ENCODE measurements at places on chromosomes 5 and 9.
A peak's percentile ranks its signal among the peaks of the same experiment; 100 is the strongest.

DNA sequence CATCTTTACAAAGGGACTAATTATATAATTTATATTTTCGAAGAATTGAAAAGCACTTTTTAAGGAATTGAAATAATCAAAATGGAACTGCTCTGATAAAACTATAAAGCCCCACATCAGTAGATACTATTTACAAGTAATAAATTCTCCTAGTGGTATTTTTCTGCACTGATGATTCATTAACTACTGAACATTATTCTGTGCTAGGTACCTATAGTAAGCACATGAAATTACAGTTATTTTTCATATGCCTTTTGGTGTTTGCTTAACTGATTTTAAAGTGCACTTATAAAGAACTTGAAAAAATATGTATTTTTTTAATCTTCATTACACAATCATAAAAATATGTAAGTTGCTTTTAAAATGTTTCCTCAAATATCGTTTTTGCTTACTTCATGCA, 123.0 kb downstream of the MAN2A1 start:
- no peak for DNase-seq

DNA sequence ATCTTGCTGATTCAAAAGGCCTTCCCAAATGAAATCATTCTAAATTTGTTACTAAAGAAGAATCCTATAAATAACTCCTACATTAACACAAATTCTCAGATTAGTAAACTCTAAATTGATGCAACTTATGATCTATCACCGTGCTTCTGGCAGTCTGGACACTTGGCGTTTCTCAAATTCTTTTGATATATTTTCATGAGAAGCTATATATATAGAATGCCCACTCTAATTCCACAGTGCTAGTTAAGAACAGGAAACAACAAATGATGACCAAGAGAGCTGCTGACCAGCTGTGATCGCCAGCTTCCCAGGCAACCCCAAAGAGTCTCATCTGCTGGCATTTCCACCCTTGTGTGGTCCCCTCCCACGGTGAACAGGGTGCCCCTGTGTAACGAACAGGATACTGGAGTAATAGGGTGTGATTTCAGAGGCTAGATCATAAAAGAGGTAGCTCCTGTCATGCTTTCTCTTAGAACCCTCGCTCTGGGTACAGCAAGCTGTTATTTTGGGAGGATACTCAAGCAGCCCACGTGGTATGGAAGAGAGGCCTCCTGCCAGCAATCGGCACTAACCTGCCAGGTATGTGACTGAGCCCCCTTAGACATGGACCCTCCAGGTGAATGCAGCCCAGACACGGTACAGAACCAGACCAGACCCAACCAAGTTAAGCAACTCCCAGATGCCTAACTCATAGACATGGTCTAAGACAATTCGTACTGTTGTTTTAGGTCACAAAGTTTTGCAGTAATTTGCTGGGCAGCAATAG, 64.7 kb downstream of the CDC14B start:
- DNase-seq, result no peak

DNA sequence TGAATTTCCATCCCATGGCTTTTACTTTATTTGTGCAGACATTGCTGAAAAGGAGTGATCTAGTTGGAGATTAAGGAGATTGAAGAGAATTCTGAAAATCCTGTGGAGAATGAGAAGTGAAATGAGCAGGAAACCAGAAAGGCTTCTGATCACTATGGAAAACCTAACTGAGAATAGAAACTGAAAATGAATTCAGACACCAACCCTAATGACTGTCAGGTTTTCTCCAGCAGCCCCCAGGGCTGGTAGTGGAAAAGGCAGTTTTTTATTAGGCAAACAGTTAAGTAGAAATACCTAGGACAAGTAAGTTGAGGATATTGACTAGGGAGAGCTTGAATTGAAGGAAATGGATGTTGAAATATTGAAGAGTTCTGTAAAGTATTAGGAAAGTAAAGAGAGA, 14.7 kb upstream of the ARRDC3 start:
- DNase-seq, result no peak

DNA sequence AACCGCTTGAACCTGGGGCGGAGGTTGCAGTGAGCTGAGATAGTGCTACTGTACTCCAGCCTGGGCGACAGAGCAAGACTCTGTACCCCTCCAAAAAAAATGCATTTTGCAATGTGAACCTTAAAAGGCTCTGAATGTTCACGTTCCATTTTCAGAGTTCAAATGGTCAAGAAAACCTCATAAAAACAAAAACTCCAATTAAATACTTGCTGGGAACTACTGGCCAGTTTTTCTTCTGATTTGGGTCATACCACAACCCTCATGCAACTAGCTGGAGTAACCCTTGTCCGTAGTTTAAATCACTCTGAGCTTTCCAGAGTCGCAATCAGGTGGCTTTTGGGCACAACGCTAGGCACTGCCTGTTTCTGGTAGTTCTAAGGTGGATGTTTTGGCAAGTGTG, 2.3 kb upstream of the OTULINL start:
- no peak for DNase-seq

DNA sequence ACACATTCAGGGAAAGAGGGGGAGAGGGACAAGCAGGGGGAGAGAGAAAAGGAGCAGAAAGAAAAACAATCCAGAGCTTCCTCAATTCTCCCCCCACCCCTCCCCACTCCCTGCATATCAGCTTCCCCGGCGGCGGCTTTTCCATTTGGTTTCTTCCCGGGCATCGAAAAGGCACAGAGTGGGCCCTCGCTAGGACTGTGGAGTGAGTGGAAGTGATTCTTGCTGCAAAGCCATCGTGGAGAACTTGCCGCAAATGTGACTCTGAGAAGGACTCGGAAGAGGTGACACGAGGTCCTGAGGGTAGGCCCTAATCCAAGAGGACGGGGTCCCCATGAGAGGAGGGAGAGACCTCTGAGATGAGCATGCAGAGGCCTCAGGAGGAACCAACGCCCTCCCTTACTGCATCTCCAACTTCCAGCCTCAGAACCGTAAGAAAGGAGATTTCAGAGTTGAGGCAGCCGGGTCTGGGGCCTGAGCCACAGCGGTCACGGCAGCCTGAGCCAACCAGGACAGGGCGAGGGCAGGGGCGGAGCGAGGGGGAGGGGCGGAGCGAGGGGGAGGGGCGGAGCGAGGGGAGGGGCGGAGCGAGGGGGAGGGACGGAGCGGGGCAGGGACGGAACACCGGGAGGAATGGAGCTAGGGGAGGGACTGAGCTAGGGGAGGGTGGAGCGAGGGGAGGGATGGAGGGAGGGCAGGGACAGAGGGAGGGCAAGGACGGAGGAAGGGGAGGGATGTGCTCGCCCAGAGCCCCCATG, 21.2 kb upstream of the SARDH start:
- peak; percentile 94 for DNase-seq

DNA sequence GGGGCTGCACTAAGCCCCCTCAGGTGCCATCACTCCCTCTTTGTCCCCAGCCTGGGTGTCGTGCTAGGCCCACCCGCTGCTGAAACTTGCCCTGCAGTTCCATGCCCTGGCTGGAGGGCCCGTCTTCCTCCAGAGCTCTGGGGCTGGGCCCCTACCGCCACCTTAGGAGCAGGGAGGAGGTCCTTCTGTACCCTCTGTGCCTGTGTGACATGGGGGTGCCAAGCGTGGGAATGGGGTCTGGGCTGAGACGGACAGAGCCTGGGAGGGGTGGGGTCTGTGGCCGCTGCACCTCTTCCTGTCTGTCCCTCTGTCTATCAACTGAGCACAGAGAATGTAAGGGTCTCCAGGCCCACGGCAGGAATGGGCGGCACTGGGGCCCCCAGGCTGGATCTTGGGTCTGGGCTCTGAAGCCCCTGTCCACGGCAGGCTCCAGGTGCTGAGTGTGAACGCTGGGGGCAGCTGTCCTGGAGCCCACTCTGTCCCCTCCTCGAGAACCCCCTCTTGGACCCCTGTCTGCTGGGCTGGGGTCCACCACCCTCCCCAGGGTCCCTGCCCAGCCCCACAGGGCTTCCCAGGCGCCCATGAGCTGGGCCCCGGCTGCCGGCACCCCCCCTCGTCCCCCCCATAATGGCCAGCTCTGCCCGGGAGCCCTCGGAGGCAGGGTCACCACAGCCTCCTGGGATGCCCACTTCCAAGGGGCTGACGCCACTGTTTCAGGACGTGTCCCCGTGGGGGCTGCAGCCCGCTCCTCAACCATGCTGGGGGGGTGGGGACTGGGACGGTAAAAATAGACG, 15.8 kb upstream of the NRARP start:
- DNase-seq, result peak; percentile 4

GRCh38 chr9:103721056-103721455, 373.1 kb upstream of the SMC2 start:
- no peak for DNase-seq

GRCh38 chr5:15373151-15373550, 126.8 kb upstream of the FBXL7 start:
- no peak for DNase-seq

DNA sequence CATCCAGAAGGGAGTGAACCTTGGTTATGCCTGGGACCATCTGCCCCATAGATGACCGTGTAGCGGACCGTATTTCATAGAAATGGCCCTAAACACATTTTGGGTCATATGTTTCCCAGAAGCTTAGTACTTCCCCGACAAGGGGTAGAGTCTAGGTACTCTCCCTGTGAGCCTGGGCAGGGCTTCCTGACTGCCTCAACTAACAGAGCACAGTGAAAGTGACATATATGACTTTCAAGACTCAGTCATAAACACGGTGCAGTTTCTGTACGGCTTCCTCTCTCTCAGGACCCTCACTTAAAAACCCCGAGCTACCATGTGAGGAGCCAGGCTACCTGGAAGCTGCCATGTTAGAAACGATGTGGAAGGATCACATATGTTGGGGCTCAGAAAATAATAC, 20.9 kb downstream of the C9orf57 start:
- no peak for DNase-seq

DNA sequence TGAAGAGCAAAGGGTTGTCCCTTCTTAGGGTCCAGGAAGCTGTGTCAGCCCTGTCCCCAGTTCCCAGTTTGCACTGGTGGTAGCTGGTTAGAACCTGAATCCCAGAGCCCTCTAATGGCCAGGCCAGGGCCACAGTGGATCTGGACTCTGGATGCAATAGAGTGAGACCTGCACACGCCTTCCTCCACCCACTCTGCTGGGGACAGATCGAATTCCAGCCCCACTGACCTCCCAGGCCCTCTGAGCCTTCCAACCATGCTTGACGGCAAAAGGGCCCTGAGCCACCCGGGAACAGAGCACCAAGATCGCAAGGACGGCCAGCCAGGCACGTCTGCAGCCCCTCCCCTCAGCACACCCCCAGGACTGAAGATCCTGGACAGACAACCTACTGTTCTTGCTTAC, 23.7 kb downstream of the NAIF1 start:
- peak; percentile 46 for DNase-seq

GRCh38 chr9:9764821-9765220, 848.0 kb downstream of the PTPRD start:
- no peak for DNase-seq

DNA sequence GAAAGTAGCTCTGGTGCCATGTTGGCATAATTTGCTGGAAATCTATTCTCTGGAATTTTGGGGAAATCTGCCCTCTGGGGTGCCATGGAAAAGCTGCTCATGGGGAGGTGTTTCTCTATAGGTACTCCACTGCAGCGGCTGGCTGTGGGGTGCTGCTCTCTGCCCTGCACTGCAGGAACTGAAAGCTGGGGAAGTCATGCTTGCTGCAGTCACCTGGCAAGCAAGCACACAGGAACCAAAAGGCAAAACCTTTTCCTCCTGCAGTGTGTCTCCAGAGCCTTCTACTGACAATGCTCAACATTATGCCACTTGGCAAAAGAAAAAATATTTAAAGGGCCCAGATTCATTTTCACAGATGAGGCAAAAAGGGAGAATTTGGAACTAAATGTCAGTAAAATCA, 25.8 kb upstream of the CARNMT1 start:
- no peak for DNase-seq

- DNase-seq, result no peak
These were observed 505.6 kb downstream of the MAN2A1 start for GRCh38 chr5:110195288-110195687.

Data from iPS-NIHi11 (cell line).